NCI-H187 treated with DMSO at 0.1 percent for 48 hours (cell line): ENCODE measurements at places on chromosomes 2 and 18.

DNA sequence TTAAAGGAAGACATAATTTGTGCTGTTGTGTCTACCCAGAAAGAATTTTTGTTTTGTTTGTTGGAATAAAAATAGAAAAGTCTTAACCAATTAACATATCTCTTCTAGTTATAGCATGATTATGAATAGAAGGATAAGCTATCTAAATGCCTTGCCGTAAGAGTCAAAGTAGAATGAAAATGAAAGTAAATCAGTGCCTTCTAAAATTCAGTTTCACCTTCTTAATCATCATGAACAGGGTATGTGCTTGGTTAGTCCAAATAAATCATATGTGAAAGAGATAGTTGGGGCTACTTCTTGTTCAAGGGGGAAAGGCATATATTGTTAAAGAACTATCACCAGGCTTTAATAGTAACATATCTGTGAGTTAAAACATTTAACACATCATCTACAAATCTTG, 91.5 kb downstream of the GULP1 start:
- no peak for DNase-seq

DNA sequence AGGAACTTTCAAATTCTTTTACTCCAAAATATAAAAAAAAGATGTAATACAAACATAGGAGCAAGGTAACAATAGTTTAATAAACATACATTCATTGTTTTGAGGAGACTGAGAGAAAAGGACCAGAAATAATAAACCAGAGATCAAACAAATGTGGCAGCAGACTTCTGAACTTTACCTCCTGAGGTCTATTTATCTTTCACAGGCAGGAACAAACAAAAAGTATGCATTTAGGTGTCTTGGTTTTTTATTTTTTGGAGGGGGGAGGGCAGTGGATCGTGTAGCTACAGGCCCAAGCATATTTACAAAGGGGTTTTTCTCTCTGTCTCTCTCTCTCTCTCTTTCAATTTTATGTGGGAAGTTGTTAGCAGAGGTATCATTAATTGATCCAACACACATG, 5.6 kb downstream of the PPP4R1 start:
- DNase-seq, result no peak

GRCh38 chr2:63484481-63484880, 103.8 kb downstream of the WDPCP start:
- DNase-seq, result no peak

DNA sequence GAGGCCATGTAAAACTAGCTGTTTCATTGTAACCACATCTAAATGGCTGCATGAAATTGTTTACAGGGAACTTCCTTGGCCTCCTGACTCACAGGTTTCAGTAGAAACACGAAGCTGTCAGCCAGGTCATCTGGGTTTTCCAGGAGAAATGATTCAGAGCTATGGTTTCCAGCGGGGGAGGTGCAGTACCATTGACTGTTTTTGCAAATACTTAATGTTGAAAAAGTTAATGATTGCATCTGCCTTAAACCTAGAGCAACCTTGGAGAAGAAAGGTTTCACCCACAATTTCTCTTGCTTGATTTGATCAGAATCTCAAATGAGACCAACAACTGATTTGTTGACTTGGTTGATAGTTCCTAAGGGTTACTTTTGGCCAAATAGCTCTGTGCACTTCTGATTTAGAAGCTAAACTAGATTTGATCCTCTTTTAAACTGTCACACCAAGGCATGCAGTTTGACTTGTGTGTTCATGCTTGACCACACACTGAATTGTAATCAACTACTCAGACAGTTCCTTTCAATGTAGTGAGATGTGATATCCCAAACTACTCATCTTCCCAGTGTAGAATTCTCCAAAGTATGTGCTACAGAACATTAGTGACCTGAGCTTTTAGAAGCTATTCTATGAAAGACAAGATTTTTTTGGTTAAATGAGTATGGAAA, 193.5 kb upstream of the CHST9 start:
- DNase-seq, result no peak

DNA sequence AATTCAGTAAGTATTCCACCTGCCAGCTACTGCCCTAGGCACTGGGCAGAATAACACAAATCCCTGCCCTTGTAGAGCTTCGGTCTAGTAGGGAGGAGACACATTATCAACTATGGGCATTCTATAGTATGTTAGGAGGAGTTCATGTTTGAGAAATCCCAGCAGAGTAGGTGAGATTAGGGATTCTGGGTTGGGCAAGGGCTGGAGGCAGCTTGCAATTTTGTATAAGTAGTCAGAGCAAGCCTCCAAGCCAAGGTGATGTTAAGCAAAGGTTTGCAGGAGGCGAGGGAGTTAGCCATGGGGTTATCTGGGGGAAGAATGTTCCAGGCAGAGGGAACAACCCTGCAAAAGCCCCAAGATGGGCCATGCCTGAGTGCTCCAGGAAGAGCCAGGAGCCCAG, 187.9 kb upstream of the HS6ST1 start:
- no peak for DNase-seq
